Memory B cell (primary cell): ENCODE measurements at places on chromosomes 4 and X.

DNA sequence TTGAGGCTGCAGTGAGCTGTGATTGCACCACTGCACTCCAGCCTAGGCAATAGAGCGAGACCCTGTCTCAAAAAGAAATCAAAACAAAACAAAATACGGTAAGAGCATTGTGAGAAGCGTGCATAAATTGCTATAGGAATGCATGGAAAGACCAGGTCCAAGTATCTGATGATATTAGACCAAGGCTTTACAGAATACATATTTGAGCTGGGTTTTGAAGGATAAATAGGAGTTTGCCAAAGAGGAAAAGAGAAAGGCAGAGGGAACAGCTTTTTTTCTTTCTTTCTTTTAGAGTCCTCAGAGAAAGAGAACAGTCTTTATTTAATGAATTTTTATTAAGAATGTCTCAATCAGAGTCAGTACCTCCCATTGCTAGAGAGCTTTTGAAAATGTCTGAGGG, 79.5 kb upstream of the PRPS1 start:
- no peak for DNase-seq

GRCh38 chrX:50723006-50723405, 91.0 kb downstream of the SHROOM4 start:
- DNase-seq: no peak

- no peak for DNase-seq
Observed at GRCh38 chrX:130594453-130594916, 192.7 kb downstream of the RBMX2 start.

DNA sequence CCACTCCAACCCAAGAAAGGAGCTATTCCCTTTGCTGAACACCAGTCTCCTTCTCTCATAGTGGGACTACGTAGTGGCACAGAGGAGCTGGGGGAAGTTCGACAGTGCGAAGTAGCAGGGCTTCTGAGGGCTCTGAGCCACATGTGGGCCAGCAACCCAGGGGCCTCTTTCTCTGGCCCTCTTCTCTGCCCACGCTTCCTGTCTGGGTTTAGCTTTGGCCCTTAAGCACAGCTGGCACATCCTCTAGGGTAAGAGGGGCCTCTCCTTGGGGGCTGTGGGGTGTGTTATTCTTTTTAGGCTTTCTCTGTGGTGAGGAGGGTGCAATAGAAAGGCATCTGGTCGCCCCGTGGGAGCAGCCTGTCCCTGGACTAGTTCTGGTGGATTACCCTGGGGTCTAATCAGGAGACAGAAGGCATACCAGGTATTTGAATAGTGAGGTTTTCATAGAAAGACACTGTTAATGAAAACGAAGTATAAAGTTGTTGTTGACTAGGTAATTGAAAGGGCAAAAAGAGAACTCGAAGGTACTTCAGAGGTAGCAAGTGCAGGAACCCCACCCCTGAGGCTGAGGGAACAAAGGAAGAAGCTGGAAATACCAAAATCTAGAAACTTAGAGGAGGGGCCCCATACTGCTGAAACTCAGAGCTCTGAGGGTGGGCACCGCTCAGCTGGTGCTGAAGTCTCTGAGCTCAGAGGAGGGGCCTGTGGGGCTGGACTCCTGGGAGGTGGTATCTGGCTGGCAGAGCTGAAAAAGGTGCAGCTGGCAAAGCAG, 151.9 kb upstream of the RPS6KA3 start:
- DNase-seq: no peak

- no peak for DNase-seq
Observed at GRCh38 chrX:24027985-24028384, 999 bp upstream of the KLHL15 start.

DNA sequence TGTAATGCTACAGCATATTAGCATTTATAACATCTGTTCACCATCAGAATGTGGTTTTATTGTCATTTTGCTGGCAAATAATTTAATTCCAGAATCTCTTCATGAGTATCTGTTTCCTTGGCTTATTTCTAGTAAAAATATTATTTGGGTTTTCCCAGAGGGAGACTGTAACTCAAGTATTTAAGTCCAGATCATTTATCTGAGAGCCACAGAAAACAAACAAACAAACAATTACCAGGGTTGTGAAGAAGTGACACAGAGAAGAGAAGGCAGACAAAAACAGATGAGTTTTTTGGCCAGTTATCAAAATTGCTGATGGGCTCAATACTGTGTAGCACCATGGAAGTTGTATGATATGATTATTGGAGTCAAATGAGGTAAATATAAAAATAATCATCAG, 515.1 kb downstream of the TECRL start:
- DNase-seq: no peak
